ENCODE measurements at places on chromosomes 12 and 14.
A peak's percentile ranks its signal among the peaks of the same experiment; 100 is the strongest.

GRCh38 chr14:65548878-65549277, 136.3 kb downstream of the FUT8 start:
- DNase-seq: no peak

- no peak for DNase-seq
These were observed 545.6 kb downstream of the SNAPC1 start for GRCh38 chr14:62307844-62308243.

GRCh38 chr12:5794156-5794555, 150.9 kb downstream of the ANO2 start:
- no peak for DNase-seq

DNA sequence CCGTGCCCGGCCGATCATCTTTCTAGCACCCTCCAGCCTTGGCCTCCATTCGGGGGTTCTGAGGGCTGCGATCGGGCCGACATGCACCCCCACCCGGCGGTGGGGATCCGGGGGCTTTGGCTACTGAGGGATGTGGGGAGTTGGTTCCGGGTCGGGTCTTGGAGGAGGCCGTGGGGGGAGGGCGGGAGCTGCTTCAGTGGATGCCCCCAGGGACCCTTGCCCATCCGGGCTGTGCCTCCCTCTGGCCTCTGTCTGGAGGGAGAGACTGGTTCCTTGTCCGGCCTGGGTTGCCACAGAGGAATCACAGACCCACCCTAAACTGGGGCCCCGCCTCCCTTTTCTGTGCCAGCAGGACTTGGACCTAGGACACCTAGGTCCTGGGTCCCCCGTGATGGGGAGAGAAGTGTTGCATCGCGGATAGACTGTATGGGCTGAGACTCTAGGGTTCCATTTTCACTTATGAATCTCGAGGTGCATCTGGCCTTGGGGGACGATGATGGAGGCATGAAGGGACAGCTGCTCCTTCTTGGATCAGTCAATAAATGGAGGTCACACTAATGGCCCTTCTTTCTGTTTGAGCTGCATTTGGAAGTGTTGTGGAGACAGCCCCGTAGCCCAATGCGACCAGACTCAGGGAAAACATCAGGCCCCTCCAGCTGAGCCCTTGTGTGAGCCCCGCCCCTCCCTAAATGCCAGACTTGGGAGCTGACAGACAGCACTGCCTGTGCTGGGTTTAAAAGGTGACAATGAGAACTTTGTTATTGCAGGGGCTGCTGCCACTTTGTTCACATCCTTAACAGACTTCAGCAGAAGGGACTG, 577 bp downstream of the DTX3 start:
- no peak for DNase-seq

DNA sequence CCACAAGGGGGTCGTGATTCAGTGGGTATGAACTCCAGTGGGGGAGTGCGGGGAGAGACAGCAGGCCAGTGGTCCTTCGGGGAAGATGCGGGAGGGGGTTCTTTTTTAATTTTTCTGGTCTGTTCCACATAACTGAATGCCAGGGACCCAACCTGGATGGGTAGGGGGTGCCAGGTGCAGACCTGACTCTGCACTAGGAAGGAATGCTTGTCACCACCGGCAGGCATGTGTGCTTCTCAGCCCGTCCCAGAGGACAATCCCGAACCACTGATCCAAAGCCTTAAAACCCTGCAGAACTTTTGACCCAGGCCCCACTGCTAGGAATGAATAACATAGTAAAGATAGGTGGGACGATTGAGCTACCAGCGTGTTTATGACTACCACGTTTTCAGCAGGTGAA, 72.0 kb downstream of the DIO3 start:
- no peak for DNase-seq

GRCh38 chr14:31677630-31678029, 116.4 kb downstream of the NUBPL start:
- no peak for DNase-seq

DNA sequence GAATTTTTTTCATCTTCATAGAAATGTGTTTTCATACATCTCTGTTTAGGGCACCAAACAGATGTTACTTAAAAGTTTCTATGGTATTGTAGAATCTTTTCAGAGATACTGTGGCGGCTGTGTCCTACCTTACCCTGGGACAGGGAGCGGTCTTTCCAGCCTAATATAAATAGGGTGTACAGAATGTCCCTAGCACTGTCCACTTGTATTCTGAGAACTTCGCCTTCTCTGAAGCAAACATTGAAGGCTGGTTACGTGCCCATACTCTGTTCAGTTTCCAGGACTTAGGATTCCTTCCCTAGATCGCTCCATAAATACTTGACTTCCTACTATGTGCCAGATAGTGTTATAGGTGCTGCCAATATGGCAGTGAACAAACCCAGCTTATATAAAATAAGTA, 24.3 kb upstream of the SLC38A2 start:
- DNase-seq: no peak

- DNase-seq: no peak
These were observed 410.6 kb downstream of the DAD1 start for GRCh38 chr14:22178333-22178839.

GRCh38 chr12:4802841-4803240, 82.6 kb downstream of the GALNT8 start:
- no peak for DNase-seq

- DNase-seq: no peak
These were observed 67.3 kb downstream of the STXBP6 start for GRCh38 chr14:24982472-24983155.

DNA sequence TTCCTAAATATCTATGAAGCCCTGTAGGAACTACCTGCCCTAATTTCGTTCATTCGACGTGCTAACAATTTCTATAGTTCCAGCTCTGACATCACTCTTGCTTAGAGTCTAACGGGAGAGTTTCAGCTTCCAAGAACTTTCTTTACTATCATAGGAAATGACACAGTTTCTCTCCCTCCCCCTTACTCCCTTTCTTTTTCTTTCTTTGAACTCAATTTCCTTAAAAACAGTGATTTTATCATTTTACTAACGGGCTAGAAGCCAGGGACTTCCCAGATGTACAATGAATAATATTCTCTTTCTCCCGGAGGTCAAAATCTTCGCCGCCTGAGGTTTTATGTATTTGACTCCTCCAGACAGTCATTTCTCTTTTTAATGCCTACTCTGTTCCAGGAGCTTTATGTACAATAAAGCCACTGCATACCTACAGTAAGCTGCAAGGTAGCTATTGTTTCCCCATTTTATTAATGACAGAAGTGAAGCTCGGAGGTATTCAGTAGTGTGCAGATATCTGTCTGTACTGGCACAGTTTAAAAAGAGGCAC, 15.7 kb downstream of the SMCO2 start:
- no peak for DNase-seq

DNA sequence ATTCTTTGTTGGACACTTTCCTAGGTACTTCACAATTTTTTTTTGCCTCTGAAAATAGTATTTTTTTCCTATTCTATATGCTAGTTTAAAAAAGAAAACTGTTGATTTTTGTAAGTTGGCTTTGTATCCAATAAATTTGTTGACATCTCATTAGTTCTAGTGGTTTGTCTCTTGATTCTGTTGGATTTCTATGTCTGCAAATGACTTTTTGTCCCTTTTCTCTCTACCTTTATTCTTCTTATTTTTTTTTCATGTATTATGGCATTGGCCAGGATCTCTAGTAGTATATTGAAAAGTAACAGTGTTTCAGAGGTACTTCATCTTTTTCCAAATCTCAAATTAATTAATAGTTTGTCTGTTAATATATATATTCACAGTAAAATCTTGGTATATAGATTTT, 59.1 kb upstream of the TSPAN11 start:
- DNase-seq: no peak

DNA sequence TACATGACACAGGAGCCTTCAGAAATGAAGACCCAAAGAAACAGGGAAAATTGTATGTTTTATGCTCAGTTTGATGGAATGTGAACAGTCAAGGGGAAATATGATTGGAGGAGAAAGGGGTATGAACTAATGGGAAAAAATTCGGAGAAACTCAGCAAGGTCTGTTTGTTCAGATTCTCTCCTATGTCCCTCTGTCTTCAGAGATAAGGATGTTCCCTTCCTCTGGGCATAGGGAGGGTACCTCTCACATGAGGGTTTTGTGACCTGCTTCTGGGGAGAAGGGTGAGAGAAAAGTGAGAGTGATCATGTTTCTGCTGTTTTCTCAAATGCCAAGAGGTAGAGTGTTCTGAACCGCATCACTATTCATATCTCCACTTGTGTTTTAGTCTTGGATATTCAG, 26.6 kb upstream of the LIMA1 start:
- no peak for DNase-seq

DNA sequence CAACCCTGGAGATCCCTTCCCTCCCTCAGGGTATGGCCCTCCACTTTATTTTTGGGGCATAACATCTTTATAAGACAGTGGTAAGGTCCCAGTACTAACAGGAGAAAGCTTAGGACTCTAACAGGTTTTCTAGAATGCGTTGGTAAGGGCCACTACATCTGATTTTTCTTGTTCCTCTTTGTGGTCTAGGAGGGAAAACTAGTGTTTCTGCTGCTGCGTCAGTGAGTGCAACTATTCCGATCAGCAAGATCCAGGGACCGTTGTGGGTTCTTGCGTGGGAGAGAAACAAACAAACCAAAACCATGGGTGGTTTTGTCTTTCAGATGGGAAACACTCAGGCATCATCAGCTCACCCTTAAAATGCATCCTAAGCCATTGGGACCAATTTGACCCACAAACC, 123.6 kb upstream of the SLC16A7 start:
- DNase-seq: no peak

GRCh38 chr12:10673659-10674384, at the start of gene STYK1:
Gene STYK1 (minus strand): TSS chr12:10674052. CDS start chr12:10634618, 39,434 bp downstream.
- DNase-seq: peak; percentile 78

DNA sequence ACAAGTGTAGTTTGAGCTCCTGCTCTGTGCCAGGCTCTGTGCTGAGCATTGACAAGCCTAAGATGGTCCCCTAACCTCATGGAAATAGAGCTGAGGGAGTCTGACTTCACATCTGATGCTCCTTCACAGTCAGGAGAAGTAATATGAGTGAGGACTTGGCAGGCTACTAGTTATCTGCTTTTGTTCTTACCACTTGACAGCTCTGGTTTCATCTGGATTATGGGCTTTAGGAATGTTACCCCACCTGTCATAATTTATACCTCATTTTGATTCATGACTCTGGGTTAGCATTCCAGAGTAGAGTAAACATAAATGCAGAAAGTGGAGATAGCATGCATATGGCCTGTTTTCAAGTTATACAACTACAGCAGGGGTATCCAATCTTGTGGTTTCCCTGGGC, 40.5 kb downstream of the ATP6V1D start:
- no peak for DNase-seq

GRCh38 chr12:52947738-52948423, 1.0 kb upstream of the KRT18 start:
- DNase-seq: no peak

- DNase-seq: no peak
These were observed 514.8 kb downstream of the SLC6A15 start for GRCh38 chr12:84397846-84398245.

GRCh38 chr14:28831126-28831525, 64.5 kb downstream of the FOXG1 start:
- DNase-seq: peak; percentile 60
